Fibroblast of skin of right biceps (primary cell): ENCODE measurements at places on chromosomes 5 and 9.

- DNase-seq, result no peak
Observed at GRCh38 chr5:106094839-106095238, 1575.9 kb downstream of the EFNA5 start.

- no peak for DNase-seq
Observed at GRCh38 chr5:151144922-151145321, 12.7 kb downstream of the ANXA6 start.

DNA sequence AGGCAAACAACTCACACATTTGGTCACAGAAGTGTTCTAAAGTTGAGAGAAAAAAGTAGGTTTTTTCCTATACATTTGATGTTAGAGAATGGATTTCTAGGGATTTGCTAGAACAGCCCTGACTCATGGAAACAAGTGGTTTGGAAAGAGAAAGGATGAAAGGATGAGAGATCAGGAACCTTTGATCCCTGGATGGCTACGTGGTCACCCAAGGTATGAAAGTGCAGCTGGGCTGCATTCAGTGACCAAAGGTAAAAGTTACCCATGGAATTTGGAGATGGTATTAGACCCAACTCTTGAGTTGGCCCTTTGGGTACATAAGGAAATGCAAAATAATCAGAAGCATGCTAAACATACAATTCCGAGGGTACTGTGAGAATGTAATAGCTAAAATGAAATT, 61.3 kb upstream of the SPIN1 start:
- no peak for DNase-seq

DNA sequence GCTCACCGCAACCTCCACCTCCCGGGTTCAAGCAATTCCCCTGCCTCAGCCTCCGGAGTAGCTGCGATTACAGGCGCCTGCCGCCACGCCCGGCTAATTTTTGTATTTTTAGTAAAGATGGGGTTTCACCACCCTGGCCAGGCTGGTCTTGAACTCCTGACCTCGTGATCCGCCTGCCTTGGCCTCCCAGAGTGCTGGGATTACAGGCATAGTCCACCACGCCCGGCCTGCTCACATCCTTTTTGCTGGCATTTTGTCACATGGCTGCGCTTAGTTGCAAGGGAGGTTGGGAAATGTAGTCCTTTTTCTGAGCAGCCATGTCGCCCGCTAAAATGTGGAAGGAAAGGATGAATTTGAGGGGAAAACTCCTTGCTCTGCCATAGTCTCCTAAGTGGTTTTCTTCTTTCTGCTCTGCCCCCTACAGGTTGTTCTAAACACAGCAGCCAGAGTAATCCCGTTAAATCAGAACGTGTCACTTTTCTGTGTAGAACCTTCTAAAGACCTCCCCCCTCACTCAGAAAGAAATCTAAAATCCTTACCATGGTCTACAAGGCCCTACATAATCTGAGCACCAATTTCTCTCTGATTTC, 57.8 kb upstream of the HSPA9 start:
- DNase-seq, result peak; percentile 86

- DNase-seq, result no peak
Observed at GRCh38 chr5:116881921-116882531, 307.4 kb upstream of the SEMA6A start.

DNA sequence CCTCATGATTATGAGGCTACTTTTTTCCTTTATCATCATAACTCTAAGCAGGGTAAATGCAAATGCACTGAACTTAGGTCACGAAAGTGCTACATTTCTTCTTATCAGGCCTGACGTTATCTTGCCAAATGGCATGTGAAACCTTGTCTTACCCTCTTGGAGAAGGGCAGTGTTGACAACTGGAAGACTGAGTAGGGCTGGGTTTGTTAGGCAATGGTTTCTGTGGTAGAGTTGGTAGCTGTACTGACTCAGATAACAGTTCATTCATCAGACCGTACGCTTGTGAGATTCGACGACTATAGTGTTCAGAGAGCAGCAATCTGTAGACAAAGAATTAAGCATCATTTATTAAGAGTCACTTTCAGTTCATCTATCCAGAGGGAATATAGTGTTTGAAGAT, 127.7 kb downstream of the CPLANE1 start:
- no peak for DNase-seq

DNA sequence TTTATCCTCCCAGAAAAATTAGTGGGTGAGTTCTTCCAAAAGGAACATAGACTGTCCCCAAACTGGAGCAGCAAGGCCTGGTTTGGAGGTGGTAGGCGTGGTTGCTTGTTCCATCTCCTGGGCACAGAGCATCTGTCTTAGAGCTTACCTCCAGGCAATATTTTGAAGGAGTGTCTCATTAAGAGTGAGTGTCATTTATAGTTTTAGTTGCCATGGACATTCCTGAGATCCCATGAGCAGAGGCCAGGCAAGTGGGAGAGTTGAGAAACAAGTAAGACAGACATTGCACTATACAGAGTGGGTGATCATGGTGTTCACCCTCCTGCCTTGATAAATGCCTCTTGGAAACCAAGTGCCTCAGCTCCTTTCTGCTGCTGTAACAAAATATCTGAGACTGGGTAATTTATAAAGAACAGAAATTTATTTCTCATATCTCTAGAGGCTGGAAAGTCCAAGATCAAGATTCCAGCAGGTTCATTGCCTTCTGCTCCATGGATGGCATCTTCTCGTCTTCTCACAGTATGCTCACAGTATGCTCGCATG, 68.5 kb downstream of the KIAA1958 start:
- no peak for DNase-seq

- no peak for DNase-seq
Observed at GRCh38 chr5:79130781-79131180, 19.2 kb downstream of the BHMT start.

GRCh38 chr5:39470811-39471210, 46.0 kb upstream of the DAB2 start:
- DNase-seq, result no peak

- DNase-seq, result no peak
Observed at GRCh38 chr5:153498516-153498915, 8.0 kb downstream of the GRIA1 start.

DNA sequence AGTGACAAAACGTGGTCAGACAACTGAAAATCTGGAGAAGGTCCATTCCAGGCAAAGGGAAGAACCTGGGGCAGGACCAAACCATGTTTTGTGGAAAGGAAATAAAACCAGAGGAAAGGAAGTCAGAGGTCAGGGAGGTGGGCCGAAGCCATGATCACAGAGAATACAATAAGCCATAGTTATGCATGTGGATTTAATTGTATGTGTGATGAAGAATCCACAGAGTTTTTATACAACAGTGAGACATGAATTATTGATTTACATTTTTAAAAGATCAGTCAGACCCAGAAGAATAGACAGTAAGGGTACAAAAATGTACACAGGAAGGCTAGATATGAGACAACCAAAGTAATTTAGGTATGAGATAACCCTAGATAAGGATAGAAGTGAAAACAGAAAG, 20.8 kb downstream of the TTC33 start:
- DNase-seq, result peak; percentile 74
